ENCODE measurements at places on chromosomes 4 and X. TPM values are rescaled to one million over a fixed set of nuclear protein-coding genes. Genes with fewer than 3 reads are reported as not detected.

- DNase-seq = no peak
Measured at GRCh38 chr4:108031427-108032083, 41.9 kb downstream of the HADH start.

DNA sequence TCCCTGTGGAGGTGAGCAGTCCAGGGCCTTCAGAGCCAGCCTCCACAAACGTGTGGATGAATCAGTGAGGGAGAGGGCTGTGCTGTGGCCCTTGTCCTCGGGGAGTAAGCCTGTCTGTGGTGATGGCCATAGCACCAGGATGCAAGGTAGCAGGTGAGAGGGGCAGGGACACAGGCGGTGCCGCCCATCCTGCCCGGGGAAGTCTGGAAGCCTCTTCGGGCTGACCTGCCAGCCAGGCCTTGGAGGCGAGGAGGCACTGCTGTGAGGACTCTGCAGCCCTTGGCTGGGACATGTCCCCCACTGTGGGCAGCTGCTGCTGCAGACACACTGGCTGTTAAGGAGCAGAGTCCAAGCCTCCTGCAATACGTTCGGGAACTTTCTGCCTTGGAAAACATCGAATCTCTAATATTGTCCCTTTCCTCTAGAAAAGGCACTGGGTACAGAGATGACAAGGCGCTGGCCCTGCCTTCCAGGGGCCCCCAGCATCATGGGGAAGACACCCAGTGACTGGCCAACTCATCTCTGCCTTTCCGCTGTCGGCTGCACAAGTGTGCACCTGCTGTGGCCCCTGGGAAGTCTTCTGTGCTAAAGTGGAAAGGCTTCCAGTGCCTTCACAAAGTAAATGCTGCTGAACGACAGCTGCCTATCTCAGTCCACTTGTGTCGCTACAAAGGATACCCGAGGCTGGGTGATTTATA lies 101.4 kb downstream of the ADRA2C start:
- peak; percentile 74 for DNase-seq

- no peak for DNase-seq
Measured at GRCh38 chr4:151530783-151531182, 121.8 kb downstream of the FHIP1A start.

DNA sequence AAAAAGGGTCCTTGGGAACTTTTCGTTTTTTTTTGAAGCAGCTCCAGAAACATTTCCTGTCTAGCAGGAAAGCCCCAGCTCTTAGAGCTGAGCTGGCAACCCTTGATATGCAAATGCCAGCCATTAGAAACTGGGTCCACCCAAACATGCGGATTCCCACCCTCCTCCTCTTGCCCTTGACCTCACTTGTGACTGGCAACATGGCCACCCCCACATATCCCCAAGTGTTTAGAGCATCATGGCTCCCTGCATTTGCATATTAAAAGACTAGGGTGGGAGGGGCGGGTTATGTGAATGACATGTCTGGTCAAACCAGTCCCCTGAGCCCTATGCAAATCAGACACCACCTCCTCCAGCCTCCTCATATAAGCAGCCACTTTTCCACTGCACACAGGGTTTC lies 671.1 kb downstream of the FAT4 start:
- no peak for DNase-seq

DNA sequence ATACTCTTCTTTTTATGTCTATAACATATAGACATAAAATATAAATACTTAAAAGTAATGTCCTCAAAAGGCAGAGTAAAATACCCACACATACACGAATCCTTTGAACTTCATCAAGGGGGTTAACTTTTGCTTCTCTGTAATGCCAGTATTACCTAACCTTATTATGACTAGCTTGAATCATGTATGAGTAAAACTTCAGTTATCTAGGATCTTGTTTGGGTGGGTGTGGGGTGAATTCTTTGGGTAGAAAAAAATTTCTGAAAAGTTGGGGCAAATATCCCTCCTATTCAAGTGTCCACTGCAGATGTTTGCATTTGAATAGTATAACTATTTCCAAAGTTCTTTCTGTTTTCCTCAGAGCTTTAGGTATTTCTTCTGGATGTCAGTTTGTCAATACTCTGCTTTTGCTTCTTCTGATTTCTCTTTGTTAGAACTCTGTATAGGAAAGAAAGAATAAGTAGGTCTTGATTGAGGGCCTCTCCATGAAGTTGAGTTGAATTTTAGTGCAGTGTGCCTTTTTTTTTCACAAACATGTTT lies 173.8 kb downstream of the ADGRL3 start:
- no peak for DNase-seq

- no peak for DNase-seq
Measured at GRCh38 chr4:140603286-140603685, 34.5 kb upstream of the UCP1 start.

- DNase-seq = no peak
Measured at GRCh38 chr4:134812611-134813010, 611.0 kb upstream of the PABPC4L start.

DNA sequence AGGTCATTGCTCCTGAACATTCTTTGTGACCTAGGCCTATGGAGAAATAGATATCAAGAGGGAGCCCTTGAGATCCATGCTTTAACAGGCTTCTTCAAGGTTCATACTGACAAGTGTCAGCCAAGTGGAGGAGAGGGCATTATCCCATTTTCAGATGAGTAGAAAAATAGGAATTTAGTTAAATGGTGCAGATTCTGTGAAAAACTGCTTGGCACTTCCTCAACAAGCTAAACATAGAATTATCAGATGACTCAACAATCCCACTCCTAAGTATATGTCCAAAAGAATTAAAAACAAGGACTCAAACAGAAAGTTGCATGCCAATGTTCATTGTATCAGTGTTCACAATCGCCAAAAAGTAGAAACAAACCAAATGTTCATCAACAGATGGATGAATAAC lies 43.8 kb upstream of the KCNIP4 start:
- DNase-seq = no peak

GRCh38 chrX:87621697-87622096 lies 104.1 kb downstream of the KLHL4 start:
- no peak for DNase-seq

EGF gene
- 0.87 TPM for total RNA-seq

CXCL11 gene
- not detected for total RNA-seq

Measured in chondrocyte (in vitro differentiated cells).